Activated CD8-positive, alpha-beta memory T cell treated with anti-CD3 and anti-CD28 coated beads for 24 hours (primary cell): ENCODE measurements at places on chromosomes 7 and 10.

DNA sequence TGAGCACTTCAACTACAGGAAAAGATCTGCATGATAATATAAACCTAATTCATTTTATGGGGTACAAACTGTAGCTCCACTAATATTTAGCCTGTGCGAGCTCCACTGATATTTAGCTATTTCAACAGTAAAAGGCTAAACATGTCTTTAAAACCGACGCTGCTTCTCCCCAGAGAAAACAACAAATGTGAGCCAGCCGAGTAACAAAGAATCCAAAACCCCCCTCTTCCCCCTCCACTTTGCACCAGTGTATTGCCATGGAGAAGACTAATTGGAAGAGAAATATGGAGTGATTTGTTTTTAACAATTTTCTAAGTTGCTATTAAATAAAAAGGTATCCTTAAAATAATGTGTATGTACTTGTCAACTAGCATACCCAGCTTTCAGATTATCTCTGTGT is 136.7 kb downstream of the GFRA1 start:
- no peak for DNase-seq

DNA sequence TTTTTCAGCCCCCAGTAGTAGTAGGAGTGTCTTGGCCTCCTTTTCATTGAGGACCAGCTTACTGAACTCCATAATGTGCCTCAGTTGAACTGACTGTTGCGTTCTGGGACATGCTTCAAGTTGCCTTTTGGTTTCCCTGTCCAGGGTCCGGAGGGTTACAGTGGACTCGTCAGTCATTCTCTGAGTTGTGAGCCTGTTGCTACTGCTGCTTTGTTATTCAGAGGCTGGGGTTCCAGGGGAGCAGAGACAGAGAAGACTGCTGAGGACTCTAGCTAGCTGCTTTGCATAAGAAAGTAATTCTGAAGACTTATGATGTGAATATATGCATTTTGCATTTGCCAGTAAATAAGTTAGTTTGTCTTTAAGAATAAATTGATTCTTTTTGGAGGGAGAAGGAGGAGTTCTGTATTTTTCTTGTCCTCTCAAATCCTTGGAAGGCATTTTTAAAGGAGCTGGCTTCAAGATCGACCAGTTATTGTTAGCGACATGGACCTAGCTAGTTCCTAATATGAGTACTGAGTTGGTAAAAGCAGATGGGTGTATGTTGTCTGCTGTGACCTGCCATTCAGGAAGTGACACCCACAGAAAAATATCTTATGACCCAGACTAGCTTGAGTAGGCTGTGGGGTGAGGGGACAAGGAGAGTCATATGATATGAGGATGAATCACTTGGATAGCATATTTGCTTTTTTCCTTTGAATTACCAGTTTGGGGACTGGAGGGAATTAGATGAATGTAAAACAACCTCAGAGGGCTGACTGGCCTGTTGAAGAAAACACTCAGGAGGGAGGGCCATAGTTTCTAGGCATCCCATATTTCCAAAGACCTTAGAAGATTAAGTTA is 8.3 kb downstream of the PI4K2A start:
- peak; percentile 57 for DNase-seq

GRCh38 chr7:156121956-156122355 is 309.7 kb upstream of the SHH start:
- DNase-seq = no peak

DNA sequence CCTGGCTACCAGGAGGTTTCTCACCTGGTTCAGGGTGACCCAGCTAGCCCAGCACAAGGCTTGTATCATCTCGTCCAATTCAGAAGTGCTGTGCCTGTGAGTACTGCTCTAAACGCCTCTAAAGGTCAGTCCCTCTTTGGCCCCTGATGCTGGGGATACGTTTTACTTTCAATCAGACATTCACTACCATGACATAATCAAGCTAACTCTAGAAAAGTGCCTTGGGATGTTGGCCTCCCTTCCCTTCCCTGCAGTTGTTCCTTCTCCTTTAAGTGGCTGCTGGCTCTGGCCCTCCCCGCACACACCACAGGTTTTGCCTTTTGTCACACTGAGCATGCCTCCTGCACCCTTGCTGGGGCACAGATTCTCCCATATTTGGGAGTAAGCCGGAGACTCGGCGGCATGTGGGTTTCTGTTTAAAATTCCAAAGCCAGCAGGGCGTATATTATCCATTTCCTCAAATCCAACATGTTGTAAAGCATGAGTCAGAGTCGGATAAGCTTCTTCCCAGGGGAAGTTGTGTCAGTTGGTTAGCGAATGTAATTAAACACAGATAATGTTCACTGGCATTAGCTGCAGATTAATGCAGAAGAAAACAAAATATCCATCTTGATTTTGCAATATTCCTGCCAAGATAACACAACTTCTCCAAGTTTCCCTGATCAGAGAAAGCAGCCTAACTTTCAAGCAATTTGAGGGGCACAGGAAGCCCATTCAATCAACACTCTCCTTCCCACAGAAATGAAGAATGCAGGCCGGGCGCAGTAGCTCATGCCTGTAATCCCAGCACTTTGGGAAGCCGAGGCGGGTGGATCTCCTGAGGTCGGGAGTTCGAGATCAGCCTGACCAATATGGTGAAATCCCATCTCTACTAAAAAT is 31.8 kb upstream of the VCL start:
- no peak for DNase-seq

DNA sequence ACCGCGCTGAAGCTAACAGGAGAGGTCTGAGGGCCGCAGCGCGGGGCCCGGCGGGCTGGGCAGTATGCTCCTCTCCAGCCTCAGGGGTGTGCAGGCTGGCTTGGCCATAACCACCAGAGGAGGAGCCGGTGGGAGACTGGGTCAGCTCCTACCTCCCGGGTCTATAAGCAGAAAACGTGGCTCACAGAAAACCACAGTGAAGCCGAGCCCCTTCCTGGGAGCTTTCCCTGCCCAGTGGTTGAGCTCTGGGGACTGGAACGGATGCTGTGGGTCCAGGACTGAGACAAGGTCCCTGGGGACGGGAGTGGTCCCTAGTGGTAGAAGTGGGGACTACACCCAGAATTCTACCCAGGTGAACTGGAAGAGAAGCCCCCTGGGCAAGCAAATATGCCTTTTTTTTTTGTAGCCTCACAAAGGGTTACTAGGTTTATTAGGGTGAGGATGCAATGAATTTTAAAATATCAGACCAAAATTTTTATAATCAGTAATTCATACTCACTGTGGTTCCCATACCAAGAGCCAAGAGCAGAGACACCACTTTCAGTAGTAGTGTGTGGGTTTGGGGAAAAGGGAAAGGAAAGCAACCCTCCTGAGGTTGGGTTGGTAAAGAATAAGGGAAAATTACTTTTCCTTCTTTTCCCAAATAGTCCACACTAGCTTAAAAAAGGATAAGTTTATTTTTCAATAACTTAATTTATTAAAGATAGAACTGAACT is 67.9 kb upstream of the PRKCQ start:
- DNase-seq = peak; percentile 85

DNA sequence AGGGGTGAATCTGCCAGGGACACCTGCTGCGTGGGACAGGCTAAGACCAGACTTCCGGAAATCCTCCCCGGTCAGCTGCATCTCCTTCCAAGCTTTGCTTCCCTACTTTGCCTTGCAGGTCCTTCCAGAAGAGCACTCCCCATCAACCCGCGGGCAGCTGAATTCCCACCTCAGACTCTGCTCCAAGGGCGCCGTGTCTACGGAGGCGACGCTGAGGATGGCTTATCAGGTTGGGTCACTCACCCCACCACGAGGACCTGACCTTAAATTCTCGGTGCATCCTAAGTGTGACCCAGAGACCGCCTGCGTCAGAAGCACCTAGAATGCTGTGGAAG is 78.9 kb upstream of the KMT2C start:
- DNase-seq = no peak

DNA sequence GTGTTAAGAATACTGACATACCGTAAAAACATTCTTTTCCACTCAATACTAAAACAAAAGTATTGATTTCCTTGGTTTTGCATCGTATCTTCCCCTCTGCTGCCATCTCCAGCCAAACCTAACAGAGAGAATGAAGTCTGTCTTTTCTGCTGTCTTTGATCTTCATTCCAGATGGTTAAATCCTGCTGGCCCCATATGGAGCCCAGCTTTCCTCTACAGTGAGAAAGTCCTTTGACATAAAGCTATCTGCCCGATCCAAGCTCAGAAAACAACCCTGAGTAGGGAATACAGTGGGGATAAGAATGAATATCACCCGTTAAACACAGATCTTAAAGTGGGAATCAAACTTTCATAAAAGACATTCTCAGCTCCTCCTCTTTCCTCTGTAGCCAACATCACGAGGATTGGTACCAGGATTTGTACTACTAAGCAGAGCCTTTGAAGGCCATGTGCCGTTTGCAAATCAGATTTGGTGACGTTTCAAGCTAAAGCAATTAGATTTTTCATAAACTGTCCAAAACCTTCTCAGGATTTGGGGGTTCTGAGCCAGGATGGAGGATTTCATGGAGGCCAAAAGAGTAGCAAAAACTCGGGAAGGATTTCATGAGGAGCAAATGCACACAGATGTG is 30.8 kb upstream of the GPAM start:
- no peak for DNase-seq
